ENCODE measurements at places on chromosomes 7 and 10. TPM values are rescaled to one million over a fixed set of nuclear protein-coding genes. Genes with fewer than 3 reads are reported as not detected.

The EN2 gene
- not detected for total RNA-seq

DNA sequence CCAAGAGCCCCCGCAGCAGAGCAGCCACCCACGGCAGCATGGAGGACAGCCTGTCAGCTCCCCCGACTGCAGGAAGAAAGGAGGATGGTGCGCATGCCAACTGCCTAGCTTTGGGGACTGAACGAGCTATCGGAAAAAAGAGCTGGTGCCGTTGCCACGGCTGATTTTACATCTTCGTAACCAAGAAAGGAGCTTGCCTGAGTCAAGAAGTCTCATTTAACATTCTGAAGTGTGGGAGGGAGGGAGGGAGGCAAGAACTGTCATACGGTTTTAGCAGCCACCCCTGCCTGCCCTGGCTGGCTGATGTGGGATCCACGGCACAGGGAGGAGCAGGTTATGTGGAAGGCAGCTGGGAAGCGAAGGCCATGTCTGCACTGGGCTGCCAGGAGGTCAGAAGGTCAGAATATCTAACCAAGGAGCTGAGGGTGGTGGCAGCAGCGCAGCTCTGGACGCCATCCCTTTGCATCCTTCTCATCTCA lies 74.7 kb upstream of the CAMK2B start:
- no peak for DNase-seq

DNA sequence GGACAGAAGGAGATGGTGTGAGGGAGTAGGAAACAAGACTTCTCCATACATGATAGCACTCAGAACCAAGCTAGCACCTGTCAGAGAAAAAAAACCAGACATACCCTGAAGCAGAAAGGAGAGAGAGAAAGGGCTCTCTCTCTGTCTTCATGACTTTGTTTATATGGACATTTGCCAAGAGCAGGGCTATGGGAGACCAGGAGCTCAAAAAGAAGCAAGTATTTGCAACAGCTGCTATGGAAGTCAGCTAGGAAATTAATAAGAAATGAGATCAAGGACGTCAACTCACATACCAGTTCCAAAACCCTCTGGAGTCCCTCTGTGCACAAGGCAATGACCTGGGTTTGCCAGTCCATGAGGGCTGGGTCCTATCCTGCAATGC lies 111.6 kb downstream of the SGMS1 start:
- peak; percentile 10 for DNase-seq

The PPIF gene
- 58.3 TPM for total RNA-seq

- DNase-seq = peak; percentile 16
Measured at GRCh38 chr10:47364366-47364765, 16.2 kb downstream of the RBP3 start.

The EVX1 gene
- 0.31 TPM for total RNA-seq

DNA sequence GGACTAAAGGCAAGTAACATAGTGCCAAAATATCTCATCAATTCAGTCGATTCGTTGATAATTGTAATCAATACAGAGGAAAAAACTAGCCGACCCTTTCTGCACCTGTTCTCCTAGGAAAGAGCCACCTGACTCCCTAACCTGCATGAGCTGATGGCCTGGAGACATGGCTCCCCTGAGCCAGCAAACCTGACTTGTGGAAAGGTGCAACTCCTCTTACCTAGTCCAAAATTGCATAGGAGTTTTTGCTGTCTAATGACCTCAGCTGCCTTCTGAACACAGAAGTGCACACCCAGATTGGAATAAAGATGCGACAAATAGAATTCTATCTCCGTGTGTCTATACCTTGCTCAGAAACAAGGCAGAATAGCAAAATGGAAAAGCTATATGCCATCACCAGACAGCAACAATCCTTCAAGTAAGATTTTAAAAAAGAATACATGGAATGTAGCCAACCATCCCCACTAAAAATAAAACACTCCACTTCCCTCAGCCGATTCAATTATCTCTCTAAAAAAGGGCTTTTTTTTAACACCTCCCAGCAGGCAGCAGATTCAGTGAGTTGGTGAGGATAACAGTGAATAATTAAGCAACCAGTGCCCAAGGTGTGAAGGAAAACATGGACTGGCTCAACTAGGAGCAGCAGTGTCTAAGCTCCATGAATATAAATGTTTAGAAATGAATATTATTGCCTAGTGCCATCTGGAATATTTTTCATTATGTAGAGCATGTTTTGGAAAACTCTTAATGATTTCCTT lies 26.6 kb upstream of the LMTK2 start:
- DNase-seq = no peak

- DNase-seq = peak; percentile 26
Measured at GRCh38 chr10:97858001-97858439, 8.4 kb downstream of the GOLGA7B start.

The MYH16 gene
- total RNA-seq = not detected

DNA sequence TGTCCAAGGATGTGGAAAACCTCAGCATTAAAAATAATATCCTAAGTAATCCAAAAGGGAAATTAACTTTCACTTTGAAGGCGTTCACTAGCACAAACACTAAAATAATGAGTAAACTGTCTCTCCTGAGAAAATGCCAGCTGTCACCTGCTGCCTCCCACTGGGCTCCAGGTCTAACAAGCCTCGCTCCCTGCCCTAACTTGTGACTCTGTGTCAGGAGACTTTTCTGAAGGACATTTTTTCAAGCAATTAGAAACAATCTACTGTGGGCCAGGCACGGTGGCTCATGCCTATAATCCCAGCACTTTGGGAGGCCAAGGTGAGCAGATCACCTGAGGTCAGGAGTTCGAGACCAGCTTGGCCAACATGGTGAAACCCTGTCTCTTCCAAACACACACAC lies 72.8 kb upstream of the GLCCI1 start:
- DNase-seq = no peak

The HTR5A gene
- total RNA-seq = not detected

GRCh38 chr7:117979954-117980497 lies 106.8 kb upstream of the CTTNBP2 start:
- DNase-seq = no peak

DNA sequence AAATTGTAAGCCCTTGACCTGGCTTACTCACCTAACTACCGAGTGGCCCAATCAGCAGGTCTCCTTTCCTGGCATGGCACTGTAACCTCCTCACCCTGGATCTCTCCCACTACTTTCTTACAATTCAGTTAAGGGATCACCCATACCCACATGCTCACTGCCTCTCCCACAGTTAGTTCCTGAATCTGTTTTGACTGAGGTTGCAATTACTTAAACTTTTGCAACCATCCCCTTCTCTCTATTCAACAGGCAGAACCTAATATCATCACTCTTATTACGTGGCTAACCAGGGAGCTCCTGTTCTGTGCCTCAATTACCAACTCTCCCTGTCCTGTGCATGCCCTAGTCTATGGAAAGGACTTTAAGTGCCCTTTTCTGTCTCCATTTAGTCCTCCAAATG lies 84.2 kb upstream of the IKZF1 start:
- DNase-seq = no peak

The CPN1 gene
- not detected for total RNA-seq

DNA sequence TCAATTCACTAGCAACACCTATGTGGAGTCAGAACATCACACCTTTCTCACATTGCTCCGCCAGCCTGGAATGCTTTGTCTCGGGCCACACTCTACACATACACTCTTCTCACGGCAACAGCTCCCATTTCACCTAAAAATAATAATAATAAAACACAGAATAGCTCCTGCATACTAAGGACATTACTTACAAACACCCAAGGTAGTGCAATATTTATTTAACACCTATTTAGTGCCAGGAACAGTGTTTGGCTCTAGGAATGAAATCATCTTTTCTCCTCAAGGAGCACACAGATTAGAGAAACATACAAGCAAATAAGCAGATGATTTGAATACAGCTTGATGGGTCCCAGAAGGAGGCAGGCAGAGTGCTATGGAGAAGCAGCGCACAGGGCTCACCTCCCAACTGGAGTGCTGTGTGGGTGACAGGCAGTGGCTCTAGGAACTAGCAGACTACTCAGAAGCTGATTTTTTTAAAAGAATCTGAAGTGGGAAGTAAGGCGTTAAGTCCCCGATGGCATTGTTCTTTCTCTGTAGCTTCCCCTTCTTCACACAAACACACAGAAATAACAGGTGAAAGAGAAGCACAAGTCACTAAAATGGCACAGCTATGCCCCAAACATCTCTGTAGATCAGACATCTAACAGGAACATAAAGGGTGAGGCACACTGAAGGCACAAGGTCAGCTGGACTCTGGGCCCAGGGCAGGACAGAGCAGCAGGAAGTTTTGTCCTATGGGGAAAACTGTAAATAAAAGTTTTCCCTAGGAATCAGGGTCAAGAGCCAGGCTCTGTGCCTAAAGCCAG lies 16.7 kb downstream of the USP6NL start:
- DNase-seq = no peak

GRCh38 chr10:11145495-11145855 lies 127.8 kb downstream of the CELF2 start:
- no peak for DNase-seq

DNA sequence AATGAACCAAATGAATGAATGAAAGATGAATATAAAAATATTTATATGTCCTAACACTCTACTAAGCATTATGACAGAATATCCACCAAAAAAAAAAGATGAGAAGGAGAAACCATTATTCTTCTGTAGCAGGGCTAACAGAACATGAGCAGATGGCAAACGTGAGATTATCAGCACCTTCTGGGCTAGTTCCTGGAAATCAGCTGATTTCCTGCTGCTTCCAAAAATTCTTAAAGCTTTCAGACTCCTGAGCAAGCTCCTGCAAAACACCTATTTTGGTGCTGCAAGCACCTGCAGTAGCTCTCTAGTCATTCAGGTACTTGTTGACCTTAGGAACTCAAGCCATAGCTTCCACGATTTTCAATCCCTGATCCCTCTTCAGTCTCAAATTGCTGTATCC lies 51.8 kb downstream of the NPSR1 start:
- DNase-seq = no peak

The CC2D2B gene
- total RNA-seq = not detected

DNA sequence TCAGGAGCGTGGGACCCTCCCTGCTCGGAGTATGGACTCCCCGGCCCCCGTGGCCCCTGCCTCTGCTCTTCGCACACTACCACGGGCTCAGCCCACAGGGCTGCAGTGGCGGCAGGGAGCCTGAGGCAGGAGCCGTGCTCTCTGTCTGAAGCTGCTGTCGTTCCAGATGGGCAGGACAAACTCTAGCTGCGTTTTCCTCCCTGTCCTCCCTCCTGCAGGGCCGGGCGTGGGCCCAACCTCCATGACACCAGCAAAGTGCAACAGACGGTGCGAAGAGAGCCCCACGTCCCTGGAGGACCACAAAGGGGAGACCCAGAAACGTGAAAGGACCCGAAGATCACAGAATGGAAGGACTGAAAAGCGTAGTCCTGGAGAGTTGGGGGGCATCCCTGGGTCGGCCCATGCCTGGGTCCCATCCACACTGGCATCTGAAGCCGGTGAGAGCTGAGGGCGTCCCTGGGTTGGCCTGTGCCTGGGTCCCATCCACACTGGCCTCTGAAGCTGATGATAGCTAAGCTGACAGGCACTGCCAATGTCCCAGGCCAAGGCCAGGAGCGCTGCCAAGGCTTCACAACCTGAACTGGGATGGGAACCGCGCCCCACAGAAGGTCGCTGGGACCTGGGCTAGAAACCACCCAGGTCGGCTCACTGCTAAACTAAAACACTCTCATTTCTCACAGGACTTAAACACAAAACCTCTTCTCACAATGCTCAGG lies 267.0 kb downstream of the MAD1L1 start:
- no peak for DNase-seq

- DNase-seq = no peak
Measured at GRCh38 chr10:24983946-24984345, 31.5 kb upstream of the PRTFDC1 start.

The PDK4 gene
- 4.9 TPM for total RNA-seq

The LMOD2 gene
- not detected for total RNA-seq

DNA sequence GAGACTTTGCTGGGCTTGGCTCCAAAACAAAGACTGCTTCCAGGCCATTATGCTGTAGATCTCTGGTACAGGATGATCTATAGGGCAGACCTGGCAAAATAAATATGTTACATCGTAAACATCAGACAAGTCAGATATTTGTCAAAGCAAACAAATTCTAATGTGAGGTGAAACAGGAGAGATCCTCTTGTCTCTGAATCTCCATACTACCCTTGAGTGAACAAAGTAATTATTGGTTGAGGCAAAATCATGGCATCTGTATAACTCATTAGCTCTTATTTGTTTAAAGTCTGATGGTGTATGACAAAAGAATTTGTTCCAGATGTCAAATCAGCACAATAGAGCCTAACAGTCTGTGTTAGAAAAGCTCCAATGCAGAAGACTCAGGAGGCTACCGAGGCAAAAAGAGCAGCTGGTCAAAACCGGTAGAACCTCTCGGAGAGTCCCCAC lies 1291.5 kb downstream of the TYW1 start:
- no peak for DNase-seq

The OPN4 gene
- total RNA-seq = not detected

DNA sequence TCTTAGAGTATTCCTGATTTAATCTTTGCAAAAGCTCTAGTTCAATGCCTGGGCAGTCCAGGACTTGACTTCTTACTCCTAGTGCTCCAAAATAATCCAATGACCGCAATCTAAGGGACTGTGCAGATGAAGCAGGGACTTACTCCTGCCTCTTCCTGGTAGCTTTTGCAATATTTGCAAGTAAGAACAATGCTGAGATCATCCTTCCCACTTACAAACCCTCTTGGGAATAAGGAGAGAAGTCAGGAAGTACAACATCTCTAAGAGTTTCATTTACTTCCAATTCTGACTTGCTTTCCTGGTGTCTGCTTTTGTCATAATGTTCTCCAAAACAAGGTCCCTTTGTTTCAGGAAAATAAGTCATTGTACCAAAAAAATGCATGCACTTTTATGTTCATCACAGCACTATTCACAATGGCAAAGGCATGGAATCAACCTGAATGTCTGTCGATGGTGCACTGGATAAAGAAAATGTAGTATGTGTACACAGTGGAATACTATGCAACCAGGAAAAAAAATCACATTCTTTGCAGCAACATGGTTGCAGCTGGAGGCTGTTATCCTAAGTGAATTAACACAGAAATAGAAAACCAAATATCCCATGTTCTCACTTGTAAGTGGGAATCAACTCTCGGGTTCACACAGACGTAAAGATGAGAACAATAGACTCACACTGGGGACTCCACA lies 7.1 kb upstream of the KCNMA1 start:
- no peak for DNase-seq

The NEBL gene
- total RNA-seq = 0.68 TPM

GRCh38 chr10:102565793-102566192 lies 62.0 kb downstream of the SUFU start:
- DNase-seq = no peak

GRCh38 chr10:3820255-3820654 lies 35.2 kb upstream of the KLF6 start:
- no peak for DNase-seq

DNA sequence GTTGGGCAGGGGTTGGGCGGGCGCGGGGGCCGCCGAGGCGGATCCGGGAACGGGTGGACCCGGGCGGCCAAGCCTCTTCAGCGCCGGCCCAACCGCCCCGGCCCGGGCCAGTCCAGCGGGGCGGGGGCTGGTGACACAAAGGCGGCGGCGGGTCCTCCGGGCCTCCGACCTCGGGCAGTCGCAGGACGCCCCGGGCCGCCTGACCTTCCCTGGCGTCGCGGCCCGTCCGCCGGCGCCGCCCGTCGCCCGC lies 54.2 kb downstream of the METTL2B start:
- no peak for DNase-seq

DNA sequence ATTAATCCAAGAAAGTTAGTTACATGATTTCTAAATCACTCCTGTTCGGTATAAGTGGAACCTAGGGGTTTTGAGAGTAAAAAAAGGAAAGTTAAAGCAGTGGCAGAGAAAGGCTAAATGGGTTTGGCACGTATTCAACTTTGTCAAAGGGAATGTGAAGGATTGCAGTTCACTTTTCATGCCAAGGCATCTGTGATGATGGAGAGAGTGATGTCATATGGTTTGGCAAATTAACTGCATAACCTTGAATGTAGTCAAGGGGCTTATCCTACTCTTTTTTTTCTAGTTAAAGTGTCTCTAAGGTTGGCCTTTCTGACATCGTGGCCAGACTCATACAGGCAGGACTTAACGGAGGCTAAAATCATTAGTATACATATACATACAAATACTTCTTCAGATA lies 277.8 kb downstream of the EXOC4 start:
- no peak for DNase-seq
